CD4-positive, alpha-beta T cell treated with Interleukin-17A for 4 hours (primary cell): ENCODE measurements at places on chromosomes 2 and 18.

DNA sequence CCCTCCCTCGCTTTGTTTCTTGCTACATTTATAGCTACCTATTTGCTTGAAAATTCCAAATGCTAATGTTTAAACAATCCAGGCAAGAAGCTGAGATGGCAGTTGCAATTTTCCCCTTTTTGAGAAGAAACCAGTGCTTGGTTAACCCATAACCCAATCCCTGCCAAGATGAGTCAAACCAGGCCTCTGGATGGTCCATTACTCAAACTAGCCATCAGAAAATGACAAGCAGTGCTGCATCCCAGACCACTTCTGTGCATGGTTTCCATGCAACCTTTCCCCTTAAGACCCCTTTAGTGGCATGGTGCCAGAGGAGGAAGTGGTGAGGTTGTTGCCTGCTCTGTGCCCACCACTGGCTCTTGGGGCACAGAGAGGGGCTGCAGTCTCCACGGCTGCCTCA, 131.2 kb upstream of the RMP24 start:
- no peak for DNase-seq

DNA sequence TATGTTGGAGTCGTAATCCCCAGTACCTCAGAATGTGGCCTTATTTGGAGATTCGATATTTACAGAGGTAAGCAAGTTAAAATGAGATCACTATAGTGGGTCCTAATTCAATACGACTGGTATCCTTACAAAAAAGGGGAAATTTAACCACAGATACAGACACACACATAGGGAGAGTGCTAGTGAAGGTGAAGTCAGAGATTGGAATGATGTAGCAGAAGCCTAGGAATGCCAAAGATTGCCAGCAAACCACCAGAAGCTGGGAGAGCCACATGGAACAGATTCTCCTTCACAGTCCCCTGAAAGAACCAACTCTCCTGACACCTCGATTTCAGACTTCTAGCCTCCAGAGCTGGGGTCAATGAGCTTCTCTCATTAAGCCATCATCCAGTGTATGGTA, 17.7 kb upstream of the ACTR3 start:
- DNase-seq, result no peak

DNA sequence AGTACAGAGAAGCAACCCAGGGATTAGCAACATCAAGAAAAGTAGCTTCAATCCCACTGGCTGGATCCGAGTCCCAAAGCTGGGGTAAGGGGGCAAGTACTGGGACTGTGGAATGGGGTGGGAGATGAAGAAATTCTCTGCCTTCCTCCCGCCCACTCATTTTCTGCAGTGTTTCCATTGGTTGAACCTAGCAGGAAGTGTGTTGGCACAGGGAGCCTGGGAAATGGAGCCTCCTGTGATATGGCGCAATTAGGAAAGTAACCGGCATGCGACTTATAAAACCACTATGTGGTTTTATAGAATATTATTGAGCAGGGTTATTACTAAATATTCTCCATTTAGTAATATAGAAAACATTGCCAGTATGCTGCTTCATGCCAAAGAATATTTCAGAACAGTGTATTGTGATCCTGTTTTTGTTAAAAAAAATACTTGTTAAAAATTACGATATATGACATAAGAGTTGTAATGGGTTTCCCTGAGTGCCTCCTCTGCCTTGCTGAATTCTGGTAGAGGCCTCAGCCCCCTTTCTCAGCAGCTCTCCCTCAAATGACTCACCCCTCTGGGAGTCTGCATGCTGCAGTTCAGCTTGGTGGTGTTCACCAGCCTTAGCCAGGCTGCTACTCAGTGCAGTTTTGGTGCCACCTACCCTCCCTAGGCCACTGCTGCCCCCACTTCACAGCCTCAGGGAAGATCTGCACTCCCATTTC, 60.5 kb downstream of the HK2 start:
- DNase-seq, result no peak

- DNase-seq, result no peak
Observed at GRCh38 chr18:22628795-22629510, 211.2 kb upstream of the CTAGE1 start.

DNA sequence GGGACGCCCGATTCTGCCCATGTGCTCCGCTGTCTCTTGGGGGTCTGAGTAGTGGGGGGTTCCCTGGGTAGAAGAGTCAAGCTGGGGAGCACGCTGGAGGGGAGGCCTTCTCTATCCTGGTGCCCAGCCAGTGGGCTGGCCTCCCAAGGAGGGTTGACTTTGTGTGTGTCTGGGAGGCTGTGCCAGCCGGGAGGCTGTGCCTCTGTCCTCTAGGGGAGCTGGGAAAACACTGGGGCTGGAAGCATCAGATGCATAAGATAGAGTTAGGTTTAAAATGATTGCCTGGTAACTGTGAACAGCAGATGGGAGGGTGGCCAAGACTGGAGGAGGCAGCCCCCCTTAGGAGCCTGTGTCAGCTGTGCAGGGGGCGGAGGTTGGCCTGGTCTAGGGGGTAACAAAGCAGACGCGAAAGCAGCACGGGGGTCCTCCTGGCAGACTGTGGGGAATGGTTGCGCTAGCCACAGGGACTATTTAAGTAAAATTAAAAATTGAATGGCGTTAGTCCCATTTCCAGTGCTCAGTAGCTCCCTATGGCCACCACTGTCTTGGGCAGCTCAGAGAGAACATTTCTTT, 1.3 kb downstream of the ING5 start:
- no peak for DNase-seq

DNA sequence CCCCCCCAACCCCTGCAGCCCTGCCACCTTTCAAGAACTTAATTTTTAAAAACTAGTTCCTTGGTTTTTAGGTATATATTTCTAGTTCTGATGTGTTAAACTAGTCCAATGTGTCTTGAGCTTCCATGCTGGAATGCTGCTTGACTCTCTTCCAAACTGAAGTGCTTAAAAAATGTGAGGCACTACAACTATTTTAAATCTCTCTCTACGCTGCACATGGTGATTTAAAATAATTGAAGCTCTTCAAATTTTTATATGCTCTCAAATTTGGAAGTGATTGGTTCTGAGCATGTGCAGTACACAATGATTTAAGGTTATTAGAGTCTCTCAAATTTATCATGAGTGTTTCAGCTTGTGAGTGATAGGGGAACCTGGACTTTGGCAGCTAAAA, 192.6 kb upstream of the ZEB2 start:
- DNase-seq, result no peak

DNA sequence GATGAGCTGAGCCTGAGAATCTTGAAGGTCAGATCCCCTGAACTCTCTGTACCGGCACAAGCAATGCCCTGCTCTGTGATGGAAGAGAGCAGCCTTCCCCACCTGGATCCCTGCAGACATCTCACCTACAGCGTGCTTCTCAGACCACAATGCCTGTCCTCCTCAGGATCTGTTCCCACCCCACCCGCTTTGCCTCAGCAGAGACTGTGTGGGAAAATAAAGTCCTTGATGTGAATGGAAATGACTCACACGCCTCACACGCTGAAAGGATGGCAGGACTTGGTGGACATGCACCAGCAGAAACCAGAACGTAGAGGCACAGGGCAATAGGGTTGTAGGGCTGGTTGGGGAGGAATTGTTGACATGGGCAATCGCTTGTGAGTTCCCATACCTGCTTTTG, 117.9 kb upstream of the POU3F3 start:
- DNase-seq, result no peak

DNA sequence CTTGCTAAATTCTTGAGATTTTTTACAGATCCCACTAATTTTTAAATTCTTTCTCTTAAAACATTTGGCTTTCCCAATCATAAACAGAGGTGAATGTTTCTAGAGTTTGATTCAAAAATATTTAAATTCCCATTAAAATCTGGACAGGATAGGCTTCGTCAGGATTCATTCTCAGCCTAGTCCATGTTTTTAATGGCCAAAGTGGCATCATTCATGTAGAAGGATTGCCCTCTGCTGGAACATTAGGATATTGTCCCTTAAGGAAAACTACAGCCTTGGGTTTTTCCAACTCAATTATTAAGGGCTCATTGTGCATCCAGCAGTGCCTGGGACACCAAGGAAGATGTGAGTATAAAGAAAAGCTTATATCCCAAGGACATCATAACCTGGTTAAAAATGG, 71.7 kb downstream of the TPGS2 start:
- DNase-seq, result no peak

DNA sequence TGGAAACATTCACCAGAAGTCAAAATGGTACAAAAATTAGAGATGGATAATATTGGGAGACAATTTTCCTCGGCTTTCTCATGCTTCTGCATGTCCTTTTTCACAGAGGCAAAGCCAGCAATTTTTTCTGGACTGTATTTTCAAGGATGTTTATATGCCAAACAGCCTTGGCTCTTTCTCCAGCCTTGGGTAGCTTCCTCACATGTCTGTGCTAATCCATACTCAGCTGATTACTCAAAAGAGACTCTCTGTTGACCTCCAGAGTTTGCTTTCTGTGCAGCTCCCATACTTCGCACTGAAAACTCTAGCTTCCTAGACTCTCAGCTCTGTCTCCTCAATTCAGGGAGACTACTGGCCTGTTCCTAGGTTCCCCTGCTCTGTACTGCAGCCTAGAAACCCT, 10.6 kb downstream of the C18orf63 start:
- DNase-seq, result no peak

- DNase-seq, result peak; percentile 88
Observed at GRCh38 chr2:43133708-43134570, 92.5 kb downstream of the ZFP36L2 start.

- DNase-seq, result no peak
Observed at GRCh38 chr2:71990122-71990521, 157.5 kb downstream of the CYP26B1 start.

DNA sequence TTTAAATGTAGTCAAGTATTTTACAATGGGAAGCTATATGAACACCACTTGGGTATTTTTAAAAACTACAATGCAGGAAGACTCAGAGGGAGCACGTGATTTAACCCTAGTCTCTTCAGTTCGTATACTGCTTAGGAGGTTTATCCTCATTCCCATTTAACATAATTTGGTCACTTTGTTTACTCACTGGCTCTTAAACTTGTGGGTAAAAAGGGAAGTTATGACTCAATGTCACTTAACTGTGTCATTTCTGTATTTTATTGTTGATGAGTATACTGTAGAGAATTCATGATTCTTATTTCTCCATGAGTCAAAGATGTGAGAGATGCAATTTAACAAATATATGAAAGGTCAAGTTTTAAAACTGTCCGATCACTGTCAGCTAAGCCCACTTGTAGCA, 48.2 kb downstream of the SLC66A3 start:
- no peak for DNase-seq

DNA sequence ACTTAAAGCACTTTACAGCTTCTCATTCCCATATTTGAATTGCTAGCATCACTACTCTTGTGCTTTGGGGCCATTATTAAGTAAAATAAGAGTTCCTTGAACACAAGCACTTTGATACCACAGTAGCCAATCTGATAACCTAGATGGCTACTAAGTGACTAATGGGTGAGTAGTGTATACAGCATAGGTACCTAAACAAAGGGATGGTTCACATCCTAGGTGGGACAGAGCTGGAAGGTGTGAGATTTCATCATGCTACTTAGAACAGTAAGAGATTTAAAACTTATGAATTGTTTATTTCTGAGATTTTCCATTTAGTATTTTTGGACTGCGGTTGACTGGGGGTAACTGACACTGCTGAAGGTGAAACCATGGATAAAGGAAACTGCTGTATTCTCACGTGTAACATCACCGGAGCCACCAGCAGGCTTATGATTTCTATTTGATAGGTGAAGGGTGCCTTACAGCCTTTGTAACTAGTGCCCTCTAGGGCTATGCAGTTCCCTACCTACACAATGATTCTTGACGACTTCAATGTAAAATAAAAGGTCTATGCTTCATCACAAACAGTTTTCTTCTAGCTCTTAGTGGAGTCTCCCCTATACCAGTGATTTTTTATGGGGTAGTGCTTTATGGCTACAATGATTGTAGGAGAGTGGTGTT, 22.1 kb upstream of the CRIM1 start:
- DNase-seq, result no peak

DNA sequence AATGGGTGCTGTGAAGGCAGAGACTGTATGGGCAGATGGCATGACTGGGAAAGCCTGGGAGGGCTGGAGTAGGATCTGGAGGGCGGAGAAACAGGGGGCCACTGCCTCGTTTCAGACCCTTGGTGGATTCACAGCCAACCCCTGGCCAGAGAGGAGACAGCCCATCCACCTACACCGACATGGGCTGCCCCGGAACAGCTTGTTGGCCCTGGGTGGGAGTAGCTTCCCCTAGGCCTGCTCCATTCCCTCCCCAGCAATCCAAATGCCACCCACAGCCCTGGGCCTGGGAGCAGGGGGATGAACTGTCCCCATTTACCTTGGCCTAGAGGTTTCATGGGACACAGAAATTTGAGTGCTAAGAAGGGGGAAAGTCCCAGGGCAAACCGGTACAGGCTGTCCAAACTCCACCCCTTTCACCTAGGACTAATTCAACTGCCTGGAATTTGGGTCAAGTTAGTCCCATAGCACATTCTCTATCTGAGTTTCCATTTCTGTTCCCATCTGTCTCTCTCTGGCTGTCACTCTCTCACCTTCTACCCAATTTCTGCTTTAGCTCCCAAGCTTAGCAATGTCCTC, 37.0 kb downstream of the LBH start:
- no peak for DNase-seq

- no peak for DNase-seq
Observed at GRCh38 chr2:217798743-217799562, 203.8 kb downstream of the TNS1 start.

GRCh38 chr18:9322744-9323143, 11.8 kb upstream of the TWSG1 start:
- no peak for DNase-seq

DNA sequence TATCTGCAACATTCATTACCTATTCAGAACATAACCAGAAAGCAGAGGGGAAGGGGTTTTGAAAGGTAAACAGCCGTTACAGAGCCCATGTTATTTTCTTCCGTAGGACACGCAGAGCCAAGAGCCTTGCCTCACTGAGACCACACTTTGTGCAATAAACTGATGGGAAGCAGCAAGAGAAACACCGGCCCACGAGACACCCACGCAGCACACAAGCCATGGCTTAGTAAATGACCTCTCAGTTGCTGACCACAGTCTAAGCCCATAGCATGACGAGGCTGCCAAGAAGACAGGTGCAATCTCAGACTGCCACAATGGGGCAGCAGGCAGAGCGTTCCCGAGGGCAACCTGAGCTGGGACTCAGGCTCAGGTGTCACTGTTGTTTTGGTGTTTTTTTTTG, 59.6 kb downstream of the CABYR start:
- DNase-seq, result no peak

GRCh38 chr2:138777996-138778395, 2.2 kb downstream of the NXPH2 start:
- DNase-seq, result no peak

DNA sequence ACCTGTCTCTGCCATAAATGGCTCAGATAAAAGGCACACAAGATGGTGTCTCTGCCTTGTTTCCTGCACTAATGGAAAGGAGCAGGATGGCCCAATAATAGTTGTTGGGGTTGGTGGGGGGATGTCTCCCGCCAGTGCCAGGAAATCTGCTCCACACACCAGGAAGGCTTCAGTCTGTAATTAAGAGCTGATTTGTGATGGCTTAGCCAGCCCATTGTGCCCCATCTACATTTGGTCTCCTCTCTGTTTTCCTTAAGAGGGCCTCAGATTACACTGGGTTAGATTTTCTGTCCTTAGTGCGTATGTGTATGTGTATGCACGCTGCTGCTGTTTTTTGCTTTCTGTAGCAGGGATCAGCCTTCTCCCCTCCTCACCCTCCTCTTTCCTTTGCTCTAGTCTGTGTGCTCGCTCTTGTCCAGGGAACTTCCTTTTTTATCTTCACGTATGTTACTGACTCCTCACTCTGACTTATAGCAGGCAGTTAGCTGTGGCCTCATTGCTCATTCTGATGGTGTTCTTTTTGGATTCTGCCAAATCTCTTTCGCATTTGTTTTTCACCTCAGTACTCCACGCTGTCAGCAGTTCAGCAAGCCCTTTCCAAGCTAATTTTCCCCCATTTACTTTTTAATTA, 33.4 kb upstream of the MGAT5 start:
- no peak for DNase-seq

GRCh38 chr2:240873098-240873788, 4.6 kb downstream of the AGXT start:
- no peak for DNase-seq
